ENCODE measurements at places on chromosomes 12 and 14.

DNA sequence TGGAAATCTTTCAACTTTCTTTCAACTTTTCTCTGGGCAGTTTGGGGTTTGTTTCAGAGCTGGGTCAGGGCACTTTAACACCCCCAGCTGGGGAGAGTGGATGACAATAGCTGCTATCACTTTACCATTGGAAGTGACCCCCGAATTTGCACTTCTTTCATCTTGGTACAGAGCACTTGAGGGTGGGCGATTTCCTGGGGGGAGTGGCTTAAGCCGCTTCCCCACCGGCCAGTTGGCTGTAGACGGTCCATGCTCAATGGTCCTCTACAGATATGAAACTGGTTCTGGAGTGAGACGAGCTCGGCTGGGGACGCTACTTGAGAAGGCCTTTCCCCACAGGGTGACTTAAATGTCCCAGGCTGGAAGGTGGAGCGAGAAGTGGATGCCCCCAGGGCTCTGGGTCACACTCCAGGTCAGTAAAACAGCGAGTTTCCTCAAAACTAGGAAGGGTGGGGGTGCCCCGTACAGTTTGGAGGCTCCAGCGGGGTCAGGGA, at the start of gene VRTN:
TSS of gene VRTN (plus strand) at position 231 of the 494 bp plus-strand sequence. CDS start 8,313 bp downstream, outside the sequence.
- DNase-seq: no peak

- no peak for DNase-seq
These were observed 56.8 kb downstream of the BTG1 start for GRCh38 chr12:92088805-92089204.

GRCh38 chr12:13204428-13204827, 7.9 kb downstream of the EMP1 start:
- DNase-seq: no peak

- no peak for DNase-seq
These were observed 84.6 kb downstream of the TXNDC16 start for GRCh38 chr14:52467515-52468266.

DNA sequence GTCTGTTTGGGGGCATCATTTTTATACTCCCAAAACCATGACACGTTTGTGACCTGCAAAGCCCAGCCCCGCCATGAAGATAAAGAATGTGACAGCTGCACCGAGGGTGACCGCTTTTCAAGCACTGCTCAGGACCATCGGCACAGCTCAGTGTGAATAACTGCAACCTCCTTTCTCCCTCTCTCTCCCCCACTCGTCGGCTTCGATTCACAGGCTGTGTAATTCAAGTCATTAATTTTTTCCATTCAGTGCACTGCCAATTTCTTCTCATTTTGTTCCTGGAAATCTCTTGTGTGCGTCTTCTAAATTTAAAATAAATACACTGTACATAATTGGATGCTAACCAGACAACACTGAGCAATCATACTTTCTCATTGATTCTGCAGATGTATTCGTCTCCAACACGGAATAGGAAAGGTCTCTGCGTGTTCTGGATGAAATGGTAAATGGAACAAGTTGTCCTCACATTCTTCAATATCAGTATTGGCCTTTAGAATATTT, 260.8 kb downstream of the TTC8 start:
- DNase-seq: no peak

- no peak for DNase-seq
These were observed 2.9 kb downstream of the MMP14 start for GRCh38 chr14:22839159-22839779.

DNA sequence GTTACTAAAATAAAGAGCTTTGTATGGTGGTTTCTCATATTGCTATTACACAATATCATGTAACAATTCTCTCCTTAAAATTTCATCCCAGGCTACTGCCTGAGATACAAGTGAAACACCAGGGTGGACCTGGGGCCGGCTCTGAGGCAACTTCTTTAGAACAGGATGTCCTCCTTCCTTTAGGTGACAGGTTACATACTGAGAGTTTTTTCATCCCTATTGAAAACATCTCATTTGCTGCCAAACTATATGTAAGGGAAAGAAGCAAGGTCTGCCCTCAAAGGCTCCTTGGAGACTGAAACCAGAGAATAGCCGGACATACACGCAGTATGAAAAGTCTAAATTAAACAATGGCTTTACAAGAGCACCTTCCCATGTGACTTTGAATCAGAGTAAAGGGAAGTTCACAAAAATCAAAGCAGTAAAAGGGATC, 139.9 kb downstream of the DUSP6 start:
- DNase-seq: no peak

DNA sequence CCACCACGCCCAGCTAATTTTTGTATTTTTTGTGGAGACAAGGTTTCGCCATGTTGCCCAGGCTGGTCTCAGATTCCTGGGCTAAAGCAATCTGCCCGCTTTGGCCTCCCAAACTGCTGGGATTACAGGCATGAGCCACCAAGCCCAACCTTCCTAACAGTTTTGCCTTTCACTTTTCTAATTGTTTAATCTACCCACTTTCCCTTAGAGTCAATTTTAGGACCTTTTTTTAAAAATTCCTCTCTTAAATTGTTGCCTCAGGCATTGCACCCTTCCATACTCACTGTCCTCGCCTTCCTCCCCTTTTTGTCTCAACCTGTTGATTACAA, 11.5 kb downstream of the ZFHX2 start:
- no peak for DNase-seq

- no peak for DNase-seq
These were observed 81.9 kb upstream of the TSPAN8 start for GRCh38 chr12:71239731-71240130.

All from cortex of kidney (tissue), 1 donor.